ENCODE measurements at places on chromosomes 6 and 20.

DNA sequence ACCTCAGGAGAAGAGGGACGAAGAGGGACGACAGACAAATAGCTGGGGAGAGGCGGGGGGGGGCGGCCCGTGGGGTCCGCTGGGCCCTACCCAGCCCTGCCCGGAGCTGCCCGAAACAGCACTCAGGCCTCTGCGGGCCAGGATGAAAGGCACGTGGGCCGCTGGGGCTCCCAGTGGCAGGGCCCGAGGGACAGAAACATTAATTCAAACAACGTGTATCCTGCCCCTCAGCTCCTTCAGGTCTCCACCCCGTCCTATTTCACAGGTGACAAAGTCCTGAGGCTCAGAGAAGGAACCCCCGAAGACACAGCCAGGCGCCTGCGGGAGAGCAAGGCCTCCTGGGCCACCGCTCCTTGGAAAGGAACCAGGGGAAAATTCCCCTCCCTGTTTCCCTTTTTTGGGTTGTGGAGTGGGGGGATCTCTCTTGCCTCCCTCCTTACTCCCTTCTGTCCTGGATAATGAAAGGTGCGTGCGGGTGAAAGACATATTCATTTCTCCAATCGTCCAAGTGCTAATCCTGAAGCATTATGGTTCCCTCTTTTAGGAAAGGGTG lies 93.3 kb downstream of the RNASET2 start:
- no peak for DNase-seq

DNA sequence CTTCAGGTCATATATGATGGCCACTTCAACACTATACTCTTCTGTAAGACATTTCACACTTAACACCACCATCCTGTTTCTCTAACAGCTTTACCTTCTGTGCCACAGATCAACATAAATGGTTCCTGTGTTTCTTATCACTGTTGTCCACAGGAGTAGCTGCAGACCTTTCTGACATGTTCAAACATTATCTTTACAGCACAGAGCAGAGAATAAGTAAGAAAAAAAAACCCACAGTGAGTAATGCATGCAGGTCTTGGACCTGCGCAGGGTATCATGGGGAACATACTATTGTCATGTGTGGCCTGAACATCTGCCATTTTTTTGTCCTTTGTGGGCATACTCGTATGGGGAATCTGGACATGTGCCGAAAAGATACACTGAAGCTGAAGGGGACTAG lies 161.9 kb downstream of the KIF16B start:
- no peak for DNase-seq

- peak; percentile 91 for DNase-seq
These were observed 143.9 kb downstream of the BCAS1 start for GRCh38 chr20:53926428-53927028.

GRCh38 chr6:24078200-24078599 lies 47.8 kb upstream of the NRSN1 start:
- no peak for DNase-seq

DNA sequence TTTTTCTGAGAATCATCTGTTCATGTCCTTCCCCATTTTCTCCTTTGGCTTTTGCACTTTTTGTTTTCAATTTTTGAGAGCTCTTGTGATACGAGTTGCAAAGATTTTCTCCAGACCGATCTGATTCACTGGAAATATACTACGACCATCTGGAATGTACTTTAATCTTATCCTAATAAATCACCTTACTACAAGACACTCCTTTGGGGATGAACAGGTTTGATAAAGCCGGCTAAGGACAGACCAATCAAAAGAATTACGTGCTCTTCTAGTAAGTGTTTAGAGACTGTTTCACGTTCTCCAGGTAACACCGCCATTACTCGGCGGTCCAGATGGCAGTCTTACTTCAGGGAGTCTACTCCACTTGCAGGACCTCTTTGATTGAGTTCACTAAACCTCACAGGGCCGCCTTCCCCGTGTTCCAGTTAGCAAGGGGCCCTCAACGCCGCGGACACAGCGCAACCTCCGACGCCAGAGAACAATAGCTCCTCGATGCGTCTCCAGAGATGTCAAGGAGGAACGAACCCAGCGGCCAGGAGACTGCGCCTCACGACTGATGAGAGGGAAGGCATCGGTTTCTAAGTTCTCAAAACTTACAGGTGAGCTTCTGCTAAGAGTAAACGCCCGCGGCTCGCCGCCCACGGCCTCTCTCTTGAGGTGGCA lies 920 bp upstream of the WTAP start:
- DNase-seq = no peak

GRCh38 chr6:98672681-98673475 lies 161.5 kb upstream of the POU3F2 start:
- no peak for DNase-seq

All from EH (cell line).